ENCODE measurements at places on chromosomes 12 and 14. TPM values are rescaled to one million over a fixed set of nuclear protein-coding genes. Genes with fewer than 3 reads are reported as not detected.

Gene ISCA2
- total RNA-seq, result 16.7 TPM

Gene FGF6
- total RNA-seq, result not detected

Gene AKAP5
- 0.53 TPM for total RNA-seq

Gene KRT8
- 8.8 TPM for total RNA-seq

Gene OAS2
- total RNA-seq, result 11.1 TPM

Gene ASIC1
- total RNA-seq, result 0.14 TPM

GRCh38 chr12:49669796-49670195 lies 37.4 kb downstream of the FMNL3 start:
- no peak for DNase-seq

DNA sequence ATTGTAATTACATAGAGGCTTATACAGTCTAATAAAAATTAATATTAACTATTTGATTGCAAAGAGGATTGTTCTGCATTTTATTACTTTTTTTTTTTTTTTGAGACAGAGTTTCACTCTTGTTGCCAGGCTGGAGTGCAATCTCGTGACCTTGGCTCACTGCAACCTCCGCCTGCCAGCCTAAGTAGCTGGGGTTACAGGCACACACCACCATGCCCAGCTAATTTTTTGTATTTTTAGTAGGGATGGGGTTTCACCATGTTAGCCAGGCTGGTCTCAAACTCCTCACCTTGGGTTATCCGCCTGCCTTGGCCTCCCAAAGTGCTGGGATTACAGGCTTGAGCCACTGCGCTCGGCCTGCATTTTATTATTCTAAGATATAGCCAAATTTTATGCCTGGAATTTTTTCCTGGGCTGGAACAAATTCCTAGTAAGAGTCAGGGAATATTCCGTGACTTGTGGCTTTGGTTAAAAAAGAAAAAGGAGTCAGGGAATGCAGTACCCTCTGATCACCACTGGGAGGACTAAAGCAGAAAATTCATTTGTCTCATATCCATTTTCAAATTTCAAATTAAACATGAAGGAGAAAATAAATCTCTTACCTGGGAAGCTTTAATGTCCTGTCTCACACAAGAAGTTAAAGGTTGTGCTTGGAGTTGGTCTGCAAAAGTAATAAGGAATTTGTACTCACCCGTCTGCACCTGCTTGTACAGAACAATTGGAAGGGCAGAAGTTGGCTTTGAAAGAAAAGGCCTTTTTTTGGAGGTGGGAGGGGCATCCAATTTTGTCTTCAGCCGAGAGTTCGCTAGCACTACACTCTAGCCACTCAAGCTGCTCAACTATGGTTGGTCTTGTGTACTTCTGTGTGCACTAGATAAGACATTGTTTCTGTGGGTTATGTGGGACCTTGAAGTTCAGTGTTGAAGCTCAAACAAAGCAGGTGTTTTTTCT lies 8.7 kb downstream of the MARK3 start:
- no peak for DNase-seq
